ENCODE measurements at places on chromosomes 7 and 10.

GRCh38 chr10:3889961-3890522 is 105.0 kb upstream of the KLF6 start:
- no peak for DNase-seq

- peak; percentile 84 for DNase-seq
These were observed 845.0 kb downstream of the CNTNAP2 start for GRCh38 chr7:146961617-146962016.

DNA sequence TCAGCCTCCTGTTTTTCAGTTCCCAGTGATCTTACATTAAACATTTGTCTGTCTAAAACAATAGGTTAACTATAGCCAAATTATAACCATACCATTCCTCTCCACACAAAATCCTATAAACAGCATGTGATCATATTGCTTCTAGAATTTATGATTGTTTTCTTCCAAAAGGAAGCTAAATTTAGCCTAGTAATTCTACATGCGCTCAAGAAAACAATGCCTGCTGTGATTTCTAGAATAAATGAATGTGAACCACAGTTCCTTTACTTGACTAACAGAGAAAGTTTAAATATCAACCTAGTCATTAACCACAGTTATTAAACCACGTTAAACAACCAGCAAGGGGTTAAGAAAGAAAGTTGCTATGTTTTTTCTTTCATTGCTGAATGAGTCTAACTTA is 26.4 kb downstream of the MET start:
- DNase-seq: no peak

DNA sequence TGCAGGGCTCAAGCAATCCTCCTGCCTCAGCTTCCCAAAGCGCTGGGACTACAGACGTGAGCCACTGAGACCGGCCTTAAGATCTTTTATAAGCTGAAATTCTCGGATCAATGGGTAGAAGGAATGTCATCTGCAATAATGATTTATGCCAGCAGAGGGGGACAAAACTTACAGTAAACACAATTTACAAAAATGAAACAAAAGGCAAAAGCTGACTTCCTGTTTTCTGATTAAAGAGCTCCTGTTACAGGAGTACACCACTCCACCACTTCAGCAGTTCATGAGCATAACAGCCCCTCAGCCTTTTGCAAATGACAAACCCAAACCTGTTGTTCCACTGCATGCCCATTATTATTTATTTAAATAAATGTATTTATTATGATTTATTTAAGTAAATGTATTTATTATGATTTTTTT is 88.5 kb upstream of the ATP6V0A4 start:
- DNase-seq: peak; percentile 38

DNA sequence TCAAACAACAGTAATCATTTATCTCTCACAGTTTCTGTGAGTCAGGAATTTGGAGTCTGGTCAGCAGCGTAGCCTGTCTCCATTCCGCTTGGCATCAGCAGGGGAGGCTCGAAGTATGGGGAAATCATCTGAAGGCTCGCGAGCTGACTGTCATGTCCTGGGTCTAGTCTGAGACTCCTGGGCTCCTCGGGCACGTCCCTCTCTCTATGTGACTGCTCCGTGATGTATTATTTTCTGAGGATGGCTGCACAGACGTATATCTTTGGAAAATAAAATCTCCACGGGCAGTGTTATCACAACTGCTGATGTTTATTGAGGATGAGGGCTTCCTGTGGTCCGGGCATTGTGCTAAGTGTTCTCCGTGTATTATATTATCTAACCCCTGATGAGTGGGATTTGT is 23.3 kb upstream of the PCGF5 start:
- no peak for DNase-seq

GRCh38 chr7:134514663-134515062 is 12.7 kb upstream of the AKR1B10 start:
- peak; percentile 11 for DNase-seq

- DNase-seq: no peak
These were observed 7.8 kb upstream of the ADCY1 start for GRCh38 chr7:45566386-45566785.

DNA sequence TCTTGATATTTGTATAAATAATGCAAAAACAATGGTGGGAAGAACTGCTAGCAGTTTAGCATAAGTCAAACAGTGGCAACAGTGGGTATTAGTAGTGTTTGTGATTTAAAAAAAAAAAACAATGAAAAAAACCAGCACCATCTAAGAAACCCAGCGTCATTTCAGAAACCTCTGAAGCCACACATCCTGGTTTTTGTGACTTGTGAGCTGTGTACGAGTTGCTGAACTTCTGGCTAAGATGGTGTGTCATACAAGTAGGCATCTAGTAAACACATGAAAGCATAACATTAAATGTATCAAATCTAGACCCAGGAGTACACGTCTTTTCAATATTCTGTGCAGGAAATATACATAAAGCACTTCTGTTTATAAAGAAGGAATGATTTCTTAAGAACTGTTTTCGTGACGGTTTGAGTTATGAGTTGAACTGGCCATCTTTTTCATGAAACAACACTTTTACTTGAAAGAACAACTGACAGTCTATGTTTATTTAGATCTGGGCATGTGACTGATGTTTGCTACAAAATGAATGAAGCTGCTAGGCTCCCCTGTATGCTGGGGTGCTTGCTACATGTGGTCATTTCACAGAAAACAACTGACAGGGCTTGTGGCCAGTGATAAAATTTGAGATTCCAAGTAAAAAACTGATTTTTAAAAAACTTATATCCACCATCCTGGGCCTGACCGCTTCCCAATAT is 143.5 kb downstream of the PIP4K2A start:
- no peak for DNase-seq

GRCh38 chr10:114663626-114664025 is 5.6 kb upstream of the ABLIM1 start:
- no peak for DNase-seq

DNA sequence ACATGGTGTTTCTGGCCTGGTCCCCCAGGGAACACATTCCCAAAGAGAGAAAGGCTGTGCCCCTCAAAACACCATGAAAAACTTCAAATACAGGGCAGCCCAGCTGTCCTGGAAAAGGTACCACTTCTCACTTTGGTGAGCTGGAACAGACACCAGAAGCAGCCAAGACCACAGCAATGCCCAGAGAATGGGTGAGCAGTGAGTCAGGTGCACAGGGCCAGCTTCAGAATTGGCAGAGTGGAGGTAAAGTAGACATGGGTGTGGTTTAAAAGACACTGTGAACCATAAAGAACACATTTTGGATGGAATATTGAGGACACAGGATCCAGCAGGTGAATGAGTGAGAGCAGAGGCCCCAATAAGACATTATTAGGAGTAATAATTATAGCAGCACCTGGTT is 51.3 kb downstream of the FAM13C start:
- DNase-seq: no peak

DNA sequence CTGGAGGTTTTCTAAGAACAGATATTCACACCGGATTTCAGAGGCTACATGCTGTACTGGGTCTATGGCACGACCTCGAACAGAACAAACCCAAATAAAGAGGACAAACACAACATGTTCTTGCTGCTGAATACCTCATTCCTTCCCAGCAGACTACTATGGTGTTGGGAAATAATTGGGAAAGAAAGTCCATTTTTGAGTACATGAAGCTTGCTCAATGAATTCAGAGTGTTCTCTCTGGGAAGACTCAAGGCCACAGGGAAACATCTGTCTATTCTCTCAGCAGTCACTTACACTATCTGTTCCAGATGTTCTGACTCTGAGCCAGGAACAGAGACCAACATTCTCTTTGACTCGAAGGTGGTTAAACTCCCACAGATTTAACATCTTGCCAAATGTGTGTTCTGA is 30.9 kb downstream of the LAMB1 start:
- no peak for DNase-seq

- DNase-seq: no peak
These were observed 33.9 kb downstream of the MTPN start for GRCh38 chr7:135943134-135943879.

- no peak for DNase-seq
These were observed 42.2 kb downstream of the XPNPEP1 start for GRCh38 chr10:109880886-109881768.

- no peak for DNase-seq
These were observed 8.7 kb upstream of the PPIA start for GRCh38 chr7:44787762-44788161.

- no peak for DNase-seq
These were observed 362.8 kb upstream of the MBL2 start for GRCh38 chr10:53135213-53135896.

DNA sequence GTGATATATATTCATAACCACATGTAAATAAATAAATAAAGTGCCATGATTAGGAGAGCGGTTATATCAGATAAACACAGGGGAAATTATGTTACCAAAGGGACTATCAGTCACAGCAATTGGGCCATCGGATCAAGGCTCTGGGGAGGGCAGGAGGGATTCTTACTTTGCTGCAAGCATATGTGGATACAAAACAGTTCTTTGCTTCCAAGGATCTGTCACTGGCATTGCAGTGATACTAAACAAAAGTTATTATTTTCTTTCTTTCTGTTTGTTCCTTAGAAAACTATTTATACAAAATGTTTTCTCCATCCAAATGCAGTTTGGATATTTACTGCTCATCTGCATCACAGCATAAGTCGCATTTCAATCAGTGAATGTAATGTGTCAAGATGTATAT is 188.4 kb upstream of the MGMT start:
- DNase-seq: no peak

GRCh38 chr10:59036311-59037017 is 140.0 kb upstream of the PHYHIPL start:
- DNase-seq: no peak

DNA sequence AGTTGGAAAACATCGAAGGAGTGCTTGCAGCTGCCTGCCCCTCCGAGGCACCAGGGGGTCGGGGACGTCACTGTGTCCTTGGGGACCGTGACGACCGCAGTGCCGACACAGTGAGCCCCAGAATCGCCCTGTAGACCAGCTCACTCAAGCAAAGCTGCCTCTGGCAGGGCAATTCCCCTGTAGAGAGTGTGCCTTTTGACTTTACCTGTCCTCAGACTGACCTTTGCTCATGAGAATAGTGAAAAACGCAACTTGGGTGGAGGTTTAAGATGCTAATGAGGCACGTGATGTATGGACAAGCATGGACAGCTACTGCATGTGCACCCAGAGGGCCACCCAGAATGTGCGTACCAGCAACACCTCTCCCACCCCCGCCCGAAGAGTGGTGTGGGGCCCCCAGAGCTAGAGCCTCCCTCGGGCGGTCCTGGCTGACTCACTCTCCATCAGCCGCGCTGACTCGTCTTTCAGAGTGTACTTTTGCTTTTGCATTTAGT is 271.9 kb downstream of the ADARB2 start:
- DNase-seq: no peak

GRCh38 chr10:110273474-110273873 is 31.2 kb downstream of the SMNDC1 start:
- peak; percentile 45 for DNase-seq

DNA sequence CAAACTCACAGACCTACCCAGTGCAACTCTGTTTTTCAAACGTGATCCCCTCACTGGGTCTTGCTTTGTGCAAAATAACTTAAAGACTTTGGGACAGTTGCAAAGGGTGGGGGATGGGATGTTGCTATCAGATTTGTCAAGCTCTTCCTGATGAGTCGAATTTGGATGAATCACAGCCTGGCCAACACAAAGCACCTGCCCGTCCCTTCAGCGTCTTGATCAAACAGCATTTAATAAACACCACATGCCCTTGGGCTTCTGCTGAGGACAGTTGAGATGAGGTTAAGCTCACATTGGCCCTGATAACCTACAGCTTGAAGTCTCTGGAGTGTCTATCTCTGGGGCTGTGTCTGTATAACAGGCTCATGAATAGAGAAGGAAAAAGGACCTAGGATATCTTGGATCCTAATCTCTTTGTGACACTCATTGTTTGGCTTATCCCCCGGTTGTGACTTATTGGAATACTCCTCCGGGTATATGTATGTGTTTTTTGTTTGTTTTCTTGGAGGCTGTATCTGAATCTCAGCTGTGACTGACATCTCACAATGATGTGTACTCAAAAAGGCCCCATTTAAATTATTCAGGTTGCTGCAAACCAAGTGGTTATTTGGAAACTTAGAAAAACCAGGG is 132.6 kb upstream of the NAMPT start:
- DNase-seq: no peak

- no peak for DNase-seq
These were observed 31.7 kb upstream of the C10orf90 start for GRCh38 chr10:126702181-126702580.

DNA sequence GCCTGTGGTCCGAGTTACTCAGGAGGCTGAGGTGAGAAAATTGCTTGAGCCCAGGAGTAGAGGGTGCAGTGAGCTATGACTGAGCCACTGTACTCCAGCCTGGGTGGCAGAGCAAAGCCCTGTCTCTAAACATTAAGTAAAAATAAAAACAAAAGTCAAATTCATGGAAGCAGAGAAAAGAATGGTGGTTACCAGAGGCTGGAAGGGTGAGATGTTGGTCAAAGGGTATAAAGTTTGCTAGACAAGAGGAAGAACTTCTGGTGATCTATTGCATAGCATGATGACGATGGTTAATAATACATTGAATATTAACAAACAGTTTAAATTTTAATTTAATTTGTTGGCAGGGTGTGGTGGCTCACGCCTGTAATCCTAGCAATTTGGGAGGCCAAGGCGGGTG is 68.1 kb downstream of the CRPPA start:
- DNase-seq: no peak

GRCh38 chr7:13872709-13873108 is 116.8 kb downstream of the ETV1 start:
- no peak for DNase-seq

- no peak for DNase-seq
These were observed 3.2 kb downstream of the MAFK start for GRCh38 chr7:1533547-1534329.

GRCh38 chr10:110840923-110841428 is 30.8 kb upstream of the PDCD4 start:
- no peak for DNase-seq

- DNase-seq: no peak
These were observed 95.7 kb downstream of the KCNMA1 start for GRCh38 chr10:77541944-77542343.

GRCh38 chr7:152925412-152926147 is 166.0 kb downstream of the ACTR3B start:
- no peak for DNase-seq

DNA sequence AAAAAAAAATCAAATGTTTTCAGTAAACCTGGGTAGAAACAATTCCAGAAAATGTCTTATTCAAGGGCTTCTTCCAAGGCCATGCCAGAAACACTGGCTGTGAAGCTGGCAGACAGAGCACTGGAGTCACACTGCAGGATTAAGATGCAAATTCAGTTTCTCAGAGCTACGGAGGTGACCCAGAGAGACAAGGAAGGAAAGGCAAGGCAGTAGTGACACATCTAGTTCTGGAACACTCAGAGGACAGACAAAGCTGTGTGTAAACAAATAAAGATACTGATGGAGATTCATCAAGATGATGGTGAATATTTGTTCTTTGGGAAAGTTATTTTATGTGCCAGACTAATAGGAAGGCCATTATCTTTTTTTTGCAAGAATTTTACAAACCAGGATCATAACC is 608.3 kb upstream of the C7orf33 start:
- no peak for DNase-seq

GRCh38 chr7:34341326-34341725 is 316.7 kb upstream of the NPSR1 start:
- no peak for DNase-seq

GRCh38 chr10:43001427-43001795 is 75.5 kb upstream of the RET start:
- no peak for DNase-seq

Data from NCI-H446 treated with DMSO at 0.1 percent for 48 hours (cell line).